ENCODE measurements at places on chromosomes 1 and 21.
A peak's percentile ranks its signal among the peaks of the same experiment; 100 is the strongest.

DNA sequence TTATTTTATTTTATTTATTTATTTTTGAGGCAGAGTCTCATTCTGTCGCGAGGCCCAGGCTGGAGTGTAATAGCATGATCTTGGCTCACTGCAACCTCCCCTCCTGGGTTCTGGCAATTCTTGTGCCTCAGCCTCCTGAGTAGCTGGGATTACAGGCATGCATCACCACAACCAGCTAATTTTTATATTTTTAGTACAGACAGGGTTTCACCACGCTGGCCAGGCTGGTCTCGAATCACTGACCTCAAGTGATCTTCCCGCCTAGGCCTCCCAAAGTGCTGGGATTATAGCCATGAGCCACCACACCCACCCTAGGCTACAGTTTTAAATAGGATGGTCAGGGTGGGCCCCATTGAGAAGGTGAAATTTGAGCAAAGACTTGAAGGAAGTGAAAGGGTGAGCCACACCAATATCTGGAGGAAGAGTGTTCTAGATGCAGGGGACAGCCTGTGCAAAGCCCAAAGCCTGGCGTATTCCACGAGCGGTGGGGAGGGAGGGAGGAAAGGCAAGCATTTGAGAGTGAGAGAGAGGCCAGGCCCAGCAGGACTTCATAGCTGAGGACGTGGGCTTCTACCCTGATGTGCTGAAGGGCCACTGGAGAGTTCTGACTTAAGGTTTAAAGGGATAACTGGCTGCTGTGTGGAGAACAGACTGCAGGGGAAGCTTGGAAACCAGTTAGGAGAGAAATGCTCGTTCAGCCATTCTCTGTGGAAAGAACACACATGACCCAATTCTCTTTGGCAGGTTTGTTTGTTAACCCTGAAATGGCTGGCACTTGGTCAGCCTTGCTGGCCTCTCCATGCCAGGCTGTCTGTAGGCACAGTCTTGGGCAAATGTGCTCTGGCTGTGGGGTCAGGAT, 62.6 kb upstream of the FAM20B start:
- no peak for DNase-seq

DNA sequence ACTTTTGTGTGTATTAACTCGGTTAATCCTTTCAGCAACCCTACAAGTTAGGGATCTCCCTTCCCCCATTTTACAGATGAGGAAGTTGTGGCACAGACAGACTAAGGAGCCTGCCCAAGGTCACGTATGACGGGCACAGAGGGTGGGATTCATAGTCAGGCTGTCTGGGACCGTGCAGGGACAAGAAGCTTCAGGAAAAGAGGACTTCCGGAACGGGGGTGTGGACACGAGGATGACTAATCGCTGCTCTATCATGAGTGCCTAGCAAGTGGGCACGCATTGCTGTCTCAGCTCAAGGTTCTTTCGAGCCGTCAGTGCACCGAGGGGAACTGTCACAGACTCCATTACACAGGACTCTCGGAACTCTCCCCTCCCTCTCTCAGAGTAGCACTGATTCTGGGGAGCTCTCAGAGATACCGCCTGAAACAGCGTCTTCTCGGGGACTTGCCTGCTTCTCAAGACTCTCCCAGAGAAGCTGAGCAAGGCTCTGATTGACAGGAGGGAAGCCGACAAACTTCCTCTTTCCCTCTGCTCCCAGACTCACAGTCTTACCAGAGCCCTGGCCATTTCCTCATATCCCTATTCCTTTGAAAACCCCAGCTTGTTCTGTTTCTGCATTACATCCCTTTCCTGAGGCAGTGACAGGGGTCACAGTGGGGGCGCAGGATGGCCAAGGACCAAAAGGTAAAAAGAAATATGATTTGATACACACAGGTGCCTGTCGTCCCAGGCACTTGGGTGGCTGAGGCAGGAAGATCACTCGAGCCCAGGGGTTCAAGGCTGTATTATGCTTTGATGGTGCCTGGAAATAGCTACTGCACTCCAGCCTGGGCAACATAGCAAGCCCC, 14.4 kb downstream of the FHAD1 start:
- DNase-seq: peak; percentile 25

GRCh38 chr1:177817937-177818875, 151.7 kb downstream of the SEC16B start:
- no peak for DNase-seq

- DNase-seq: no peak
Observed at GRCh38 chr1:204558467-204558866, 42.3 kb downstream of the MDM4 start.

DNA sequence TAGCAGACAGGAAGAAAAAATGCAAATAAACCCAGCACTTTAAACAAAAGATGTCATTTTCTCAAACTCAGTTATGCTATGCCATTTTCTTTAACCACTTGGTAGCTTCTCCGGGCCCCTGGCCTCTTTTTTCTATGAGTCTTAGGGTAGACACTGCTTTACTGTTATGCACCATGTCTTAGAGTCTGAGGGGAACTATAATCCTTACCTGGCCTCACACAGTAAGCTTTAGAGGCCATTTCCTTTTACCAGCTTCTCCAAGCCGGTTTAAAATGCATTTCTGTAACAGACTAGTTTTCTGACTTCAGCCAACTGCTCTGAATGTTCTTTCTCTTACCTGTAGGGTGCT, 73.7 kb upstream of the EDEM3 start:
- DNase-seq: no peak

- peak; percentile 90 for DNase-seq
Observed at GRCh38 chr1:201019321-201019977, 4.1 kb downstream of the KIF21B start.

DNA sequence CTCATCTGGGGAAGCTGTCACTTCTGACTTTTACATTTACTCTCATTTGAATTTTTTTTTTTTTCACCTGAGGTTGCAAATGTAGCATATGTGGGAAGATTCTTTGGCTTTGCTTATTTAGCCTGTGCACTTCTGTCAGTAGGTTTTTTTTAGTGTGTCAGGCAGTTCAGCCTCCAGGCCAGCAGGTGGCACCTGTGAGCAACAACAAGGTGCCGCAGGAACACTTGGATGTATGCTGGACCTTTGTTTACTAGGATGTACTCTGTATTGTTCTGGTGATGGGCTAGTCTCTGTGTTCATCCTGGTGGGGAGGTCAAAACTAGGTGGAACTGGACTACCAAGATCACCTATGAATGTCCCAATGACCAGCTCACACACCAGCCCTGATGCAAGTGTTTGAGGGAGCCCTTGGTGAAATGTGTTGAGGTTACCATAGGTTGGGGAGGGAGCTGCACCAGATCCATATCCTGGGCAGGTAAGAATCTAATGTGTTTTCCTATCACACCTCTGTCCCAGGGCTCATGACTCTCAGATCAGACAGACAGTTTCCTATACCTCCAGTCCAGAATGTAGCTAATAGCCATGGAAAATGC, 618.2 kb downstream of the BRINP3 start:
- DNase-seq: peak; percentile 17

GRCh38 chr1:65964123-65964522, 171.4 kb downstream of the PDE4B start:
- DNase-seq: no peak

DNA sequence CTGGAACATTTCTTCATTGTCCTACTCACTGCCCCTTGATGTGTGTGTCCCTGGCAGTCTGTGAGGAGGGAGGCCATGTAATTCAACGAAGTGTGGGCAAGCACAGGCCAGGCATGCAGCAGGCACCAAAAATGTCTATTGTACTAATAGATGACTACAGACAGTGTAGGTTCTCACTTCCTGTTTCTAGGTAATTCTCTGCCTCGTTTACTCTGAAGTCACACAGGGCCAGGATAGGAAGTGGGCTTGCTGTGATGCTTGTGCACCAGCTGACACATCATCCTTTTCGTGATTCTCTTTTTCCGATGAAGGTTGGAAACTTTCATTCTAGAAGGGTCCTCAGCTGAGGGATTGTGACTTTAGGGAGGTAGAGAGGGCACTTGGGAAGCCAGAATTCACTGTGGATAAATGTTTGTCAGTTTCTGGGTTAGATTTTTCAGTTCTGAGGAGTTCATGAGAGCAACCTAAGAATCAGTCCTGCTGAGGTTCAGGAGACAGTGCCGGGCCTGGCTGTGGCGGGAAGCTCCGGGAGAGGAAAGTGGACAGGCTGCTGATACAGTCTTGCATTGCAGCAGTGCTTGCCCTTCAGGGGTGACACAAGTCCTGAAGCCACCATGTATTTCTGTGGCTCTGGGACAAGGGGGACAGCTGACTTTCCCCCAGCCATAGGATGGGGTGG, 4.3 kb upstream of the CSF1 start:
- peak; percentile 69 for DNase-seq

DNA sequence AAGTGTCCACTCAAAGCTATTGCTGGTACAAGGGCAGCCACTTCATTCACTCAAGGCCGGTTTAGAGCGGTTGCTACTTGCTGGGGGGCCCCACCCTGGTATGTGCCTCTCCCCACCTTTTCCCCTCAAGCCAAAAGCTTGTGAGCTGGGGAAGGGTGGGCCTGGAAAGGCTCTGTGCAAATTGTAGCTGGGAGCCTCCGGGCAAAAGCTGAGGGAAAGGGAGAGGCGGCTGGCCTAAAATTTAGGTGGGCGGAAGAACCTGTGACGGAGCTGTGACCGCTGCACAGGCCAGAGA, 306 bp upstream of the SH3D21 start:
- no peak for DNase-seq

- peak; percentile 36 for DNase-seq
Observed at GRCh38 chr1:35454616-35455015, 102.6 kb downstream of the KIAA0319L start.

GRCh38 chr1:155043301-155043702, 7.8 kb upstream of the ADAM15 start:
- no peak for DNase-seq

- no peak for DNase-seq
Observed at GRCh38 chr1:167496797-167497619, 21.3 kb downstream of the CD247 start.

- DNase-seq: no peak
Observed at GRCh38 chr1:39729842-39730241, 8.8 kb upstream of the PPIE start.

- no peak for DNase-seq
Observed at GRCh38 chr1:91018006-91018405, 3.8 kb downstream of the ZNF644 start.

GRCh38 chr21:42574234-42575027, 60.8 kb downstream of the SLC37A1 start:
- no peak for DNase-seq

- no peak for DNase-seq
Observed at GRCh38 chr1:246067432-246068216, 439.5 kb downstream of the SMYD3 start.

DNA sequence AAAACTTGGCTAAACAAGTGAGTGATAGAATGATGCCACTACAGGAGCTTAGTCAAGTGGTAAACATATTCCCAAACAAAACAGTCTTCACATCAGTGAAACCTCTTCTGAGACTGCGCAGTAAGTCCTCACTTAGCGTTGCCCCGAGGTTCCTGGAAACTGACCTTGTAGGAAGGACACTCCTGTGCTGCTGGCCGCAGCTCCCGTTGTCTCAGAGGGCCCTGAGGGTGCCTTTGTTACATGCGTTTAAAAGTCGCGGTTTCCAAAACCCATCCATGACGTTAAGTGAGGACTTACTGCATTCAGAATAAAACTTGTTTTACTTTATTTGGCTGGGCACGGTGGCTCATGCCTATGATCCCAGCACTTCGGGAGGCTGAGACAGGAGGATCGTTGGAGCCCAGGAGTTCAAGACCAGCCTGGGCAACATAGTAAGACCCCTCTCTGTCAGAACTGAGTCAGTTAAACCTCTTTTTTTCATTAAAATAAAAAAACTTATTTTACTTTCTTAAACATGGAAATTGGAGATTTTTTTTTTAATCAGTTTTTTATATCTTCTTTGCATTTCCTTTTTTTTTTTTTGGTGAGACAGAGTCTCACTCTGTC, 36.0 kb upstream of the DIP2A start:
- DNase-seq: no peak

Data from activated T-cell treated with anti-CD3 and anti-CD28 coated beads, Interleukin-2, amount 50 U/mL, for 72 hours (primary cell).